Activated naive CD4-positive, alpha-beta T cell (primary cell): ENCODE measurements at places on chromosomes 5 and 9.

- DNase-seq: no peak
Observed at GRCh38 chr9:89698411-89699005, 93.7 kb downstream of the GADD45G start.

GRCh38 chr5:54691656-54692055 is 174.1 kb downstream of the SNX18 start:
- DNase-seq: no peak

GRCh38 chr9:129235041-129235930 is 57.2 kb upstream of the IER5L start:
- no peak for DNase-seq

GRCh38 chr5:146313027-146313426 is 25.6 kb upstream of the POU4F3 start:
- DNase-seq: no peak

GRCh38 chr5:139882961-139883539 is 87.4 kb downstream of the PSD2 start:
- DNase-seq: no peak

DNA sequence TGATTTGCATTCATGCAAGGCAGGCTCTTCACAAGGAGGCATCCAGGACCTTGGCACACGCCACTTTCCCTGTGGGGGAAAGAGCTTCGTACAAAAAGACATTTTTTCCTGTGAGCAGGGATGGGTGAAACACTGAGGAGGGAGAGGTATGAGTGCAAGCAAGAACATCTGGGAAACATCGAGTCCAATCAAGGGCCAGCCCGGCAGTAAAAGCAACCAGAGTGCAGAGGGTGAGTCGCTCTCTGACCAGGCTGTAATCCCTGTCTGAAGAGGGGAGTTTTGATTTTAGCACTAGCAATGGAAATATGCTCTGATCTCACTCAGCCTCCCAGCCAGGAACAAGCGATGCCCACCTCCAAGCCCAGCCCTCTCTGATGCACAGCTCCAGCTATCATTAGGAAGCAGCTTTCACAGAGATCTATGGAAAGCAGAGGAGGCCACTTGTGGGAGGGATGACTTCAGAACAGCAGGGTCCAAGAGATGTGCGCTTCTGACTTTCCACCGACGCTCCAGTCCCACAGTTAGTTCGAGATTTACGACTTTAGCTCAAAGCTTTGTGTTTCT is 211.0 kb upstream of the ADAMTS16 start:
- no peak for DNase-seq

- no peak for DNase-seq
Observed at GRCh38 chr5:5347442-5347841, 75.0 kb upstream of the ICE1 start.
